ENCODE measurements at places on chromosomes 4 and X.
A peak's percentile ranks its signal among the peaks of the same experiment; 100 is the strongest.

- peak; percentile 6 for DNase-seq
These were observed 263.2 kb downstream of the IL15 start for GRCh38 chr4:141899541-141899940.

- DNase-seq, result no peak
These were observed 82.6 kb downstream of the HADH start for GRCh38 chr4:108072300-108072699.

GRCh38 chr4:32988165-32988811 is 2268.1 kb downstream of the PCDH7 start:
- no peak for DNase-seq

DNA sequence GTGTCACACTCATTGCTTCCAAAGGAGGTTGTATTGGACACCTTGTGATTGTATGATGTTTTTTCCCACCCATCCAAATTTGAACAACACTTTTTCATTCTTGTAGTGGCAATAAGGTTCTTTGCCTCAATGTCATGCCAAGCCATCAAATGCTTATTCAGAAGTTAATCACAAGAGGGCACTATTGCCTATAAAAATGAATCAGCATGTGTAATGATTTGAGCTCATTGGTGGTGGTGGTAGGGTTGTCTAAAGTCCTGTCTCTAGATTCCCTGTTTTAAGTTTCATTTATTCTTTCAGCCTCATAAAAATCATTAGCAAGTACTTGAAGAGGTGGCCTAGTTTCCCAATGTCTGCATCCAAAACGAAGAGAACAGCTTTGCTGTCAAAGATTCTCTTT is 37.0 kb downstream of the IRS4 start:
- peak; percentile 17 for DNase-seq

- no peak for DNase-seq
These were observed 21.4 kb upstream of the SCRG1 start for GRCh38 chr4:173420324-173420752.

DNA sequence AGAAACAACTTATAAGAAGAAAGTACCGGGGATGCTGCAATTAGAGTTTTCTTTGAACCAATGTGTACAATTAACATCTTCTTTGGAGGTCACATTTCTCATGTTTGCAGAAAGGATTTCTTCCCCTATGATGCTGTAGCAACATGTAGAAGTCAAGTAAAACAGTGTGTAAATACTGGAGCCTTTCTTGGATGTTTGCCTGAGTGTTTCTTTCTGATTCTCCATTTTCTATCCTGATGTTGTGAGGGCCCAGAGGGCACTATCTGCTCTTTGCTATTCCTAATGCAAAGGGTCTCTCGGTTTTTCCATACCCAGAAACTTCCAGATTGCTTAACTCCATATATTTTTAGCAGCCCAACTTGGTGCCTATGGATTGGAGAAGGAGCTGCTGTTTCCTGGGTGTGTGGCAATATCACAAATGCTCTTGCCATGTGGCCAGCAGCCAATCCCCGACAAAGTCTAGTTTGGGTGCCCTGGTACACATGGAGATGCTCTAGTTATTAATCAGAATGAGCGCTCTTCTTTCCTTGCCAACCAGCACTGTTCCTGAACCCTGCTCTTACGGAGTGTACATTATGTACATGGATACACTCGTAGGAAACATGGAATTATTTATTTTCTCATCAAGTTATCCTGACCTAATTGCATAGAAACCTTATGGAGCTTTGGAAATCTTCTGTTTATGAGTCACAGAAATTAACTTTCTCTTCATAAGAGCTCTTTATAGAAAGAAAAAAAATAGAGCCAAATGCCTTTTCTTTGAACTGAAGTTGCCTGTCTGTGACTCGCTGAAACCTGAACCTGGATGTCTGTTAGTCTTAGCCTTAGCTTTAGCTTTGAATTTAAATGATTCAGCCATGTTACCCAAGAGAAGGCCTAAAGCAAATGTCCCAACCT is 67.0 kb upstream of the GPC4 start:
- no peak for DNase-seq

- no peak for DNase-seq
These were observed 13.3 kb upstream of the IL3RA start for GRCh38 chrX:1323315-1323714.

- DNase-seq, result no peak
These were observed 3.7 kb downstream of the PRDM5 start for GRCh38 chr4:120918788-120919187.

DNA sequence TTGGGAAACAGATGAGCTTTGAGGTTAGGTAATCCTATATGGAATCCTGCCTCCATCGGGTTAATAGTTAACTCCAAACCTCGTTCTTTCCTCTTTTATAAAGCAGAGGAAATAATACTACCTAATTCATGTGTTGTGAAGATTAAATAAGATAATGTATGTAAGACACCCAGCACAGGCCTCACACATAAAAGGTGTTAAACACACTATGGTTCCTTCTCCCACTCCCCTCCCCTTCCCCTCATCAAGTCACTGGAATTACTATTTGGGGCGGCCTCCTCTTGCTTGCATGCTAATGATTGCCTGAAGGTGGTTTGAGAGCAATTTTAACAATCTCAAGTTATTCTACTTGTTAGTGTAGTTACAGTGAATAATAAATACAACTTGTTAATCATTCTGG is 404.4 kb upstream of the RASGEF1B start:
- DNase-seq, result no peak

DNA sequence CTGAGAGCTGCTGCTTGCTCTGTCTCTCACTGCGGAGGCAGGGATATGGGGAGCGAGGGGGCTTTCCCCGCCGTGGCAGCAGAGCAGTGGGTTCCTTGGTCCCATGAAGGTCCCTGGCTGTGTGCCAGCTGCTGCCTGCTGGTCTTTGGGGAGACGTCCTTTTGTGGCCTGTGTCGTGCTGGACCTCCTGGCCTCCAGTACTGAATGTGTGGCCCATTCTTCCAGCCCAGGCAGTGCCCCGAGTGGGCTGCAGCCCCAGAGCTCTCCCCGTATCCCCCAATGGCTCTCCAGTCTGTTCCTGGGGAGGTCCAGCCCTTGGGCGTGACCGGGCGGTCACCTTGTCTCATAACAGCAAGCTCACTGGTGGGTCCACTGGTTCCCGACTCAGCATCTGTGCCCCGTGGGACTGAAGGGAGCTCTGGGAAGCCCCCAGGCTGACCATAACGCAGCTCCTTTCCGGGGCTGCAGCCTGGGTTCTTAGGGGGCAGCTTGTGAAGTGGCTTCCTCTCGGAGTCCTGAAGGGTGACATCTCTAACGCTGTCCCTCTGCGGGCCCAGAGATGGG is 115.6 kb downstream of the SMIM20 start:
- no peak for DNase-seq
